ENCODE measurements at places on chromosomes 4 and X.

DNA sequence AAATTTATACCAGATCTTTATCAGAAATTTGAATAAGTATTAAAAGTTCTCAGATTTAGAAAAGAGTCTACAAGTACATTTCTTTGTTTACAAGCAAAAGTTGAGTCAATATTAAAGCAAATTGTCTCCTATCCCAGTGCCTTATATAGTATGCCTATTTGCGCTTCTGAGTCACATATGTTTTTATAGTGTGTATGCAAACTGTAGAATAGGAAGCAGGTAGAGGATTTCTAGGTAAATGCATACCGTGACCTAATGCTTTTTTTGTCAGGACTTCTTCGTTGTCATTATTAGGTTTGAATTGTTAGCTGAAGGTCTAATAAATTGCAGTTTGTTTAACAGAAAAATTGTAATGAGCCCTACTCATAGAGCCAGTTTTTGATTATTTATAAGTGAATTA, 22.2 kb downstream of the CEP44 start:
- DNase-seq, result no peak
- no peak overlapping the region for H3K4me3 ChIP-seq
- H3K27ac ChIP-seq, result no peak overlapping the region
- H3K27me3 ChIP-seq, result no peaks in the 10 kb centered on the region
- peaks cover 21% of the 10 kb centered on the region for H3K36me3 ChIP-seq

DNA sequence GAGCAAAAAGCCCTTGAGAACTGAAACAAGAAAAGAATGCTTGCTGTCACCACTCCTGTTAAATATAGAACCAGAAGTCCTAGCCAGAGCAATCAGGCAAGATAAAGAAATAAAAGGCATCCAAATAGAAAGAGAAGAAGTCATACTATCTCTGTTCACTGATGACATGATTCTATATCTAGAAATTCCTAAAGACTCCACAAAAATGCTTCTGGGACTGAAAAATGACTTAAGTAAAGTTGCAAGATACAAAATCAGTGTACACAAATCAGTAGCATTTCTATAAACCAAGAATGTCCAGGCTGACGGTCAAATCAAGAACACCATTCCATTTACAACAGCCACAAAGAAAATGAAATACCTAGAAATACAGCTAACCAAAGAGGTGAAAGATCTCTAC, 552.7 kb upstream of the SLIT2 start:
- no peaks in the 10 kb centered on the region for H3K4me1 ChIP-seq
- no peaks in the 10 kb centered on the region for H3K36me3 ChIP-seq
- H3K27me3 ChIP-seq, result no peaks in the 10 kb centered on the region
- H3K27ac ChIP-seq, result no peak overlapping the region
- DNase-seq, result no peak
- H3K4me3 ChIP-seq, result no peak overlapping the region

GRCh38 chrX:9144701-9145241, 110.8 kb upstream of the FAM9B start:
- H3K27ac ChIP-seq, result no peak overlapping the region
- no peaks in the 10 kb centered on the region for H3K4me1 ChIP-seq
- H3K27me3 ChIP-seq, result no peaks in the 10 kb centered on the region
- H3K4me3 ChIP-seq, result no peak overlapping the region

- H3K27me3 ChIP-seq, result no peaks in the 10 kb centered on the region
- H3K27ac ChIP-seq, result no peak overlapping the region
- no peak overlapping the region for H3K4me3 ChIP-seq
- no peaks in the 10 kb centered on the region for H3K36me3 ChIP-seq
These were observed 1472.0 kb downstream of the FAM133A start for GRCh38 chrX:95145848-95146490.

GRCh38 chrX:103913356-103914020, 48.9 kb upstream of the TMSB15B start:
- H3K36me3 ChIP-seq, result no peaks in the 10 kb centered on the region
- no peaks in the 10 kb centered on the region for H3K27me3 ChIP-seq
- H3K4me1 ChIP-seq, result peaks cover 3% of the 10 kb centered on the region
- DNase-seq, result no peak

- no peak for DNase-seq
- H3K36me3 ChIP-seq, result no peaks in the 10 kb centered on the region
- H3K27ac ChIP-seq, result no peak overlapping the region
- no peaks in the 10 kb centered on the region for H3K27me3 ChIP-seq
- no peaks in the 10 kb centered on the region for H3K4me1 ChIP-seq
These were observed 67.0 kb upstream of the ANXA3 start for GRCh38 chr4:78484574-78484973.

GRCh38 chr4:148029781-148030180, 297.9 kb downstream of the ARHGAP10 start:
- H3K27me3 ChIP-seq, result no peaks in the 10 kb centered on the region
- no peak overlapping the region for H3K4me3 ChIP-seq
- DNase-seq, result no peak
- H3K27ac ChIP-seq, result no peak overlapping the region
- no peaks in the 10 kb centered on the region for H3K36me3 ChIP-seq

GRCh38 chrX:50691820-50692219, 122.2 kb downstream of the SHROOM4 start:
- H3K36me3 ChIP-seq, result no peaks in the 10 kb centered on the region
- H3K27me3 ChIP-seq, result no peaks in the 10 kb centered on the region
- no peak for DNase-seq
- H3K27ac ChIP-seq, result no peak overlapping the region
- H3K4me1 ChIP-seq, result no peaks in the 10 kb centered on the region
- H3K4me3 ChIP-seq, result no peak overlapping the region

- H3K36me3 ChIP-seq, result no peaks in the 10 kb centered on the region
- no peak overlapping the region for H3K27ac ChIP-seq
- H3K27me3 ChIP-seq, result no peaks in the 10 kb centered on the region
- no peak overlapping the region for H3K4me3 ChIP-seq
- no peaks in the 10 kb centered on the region for H3K4me1 ChIP-seq
These were observed 102.5 kb downstream of the SH3RF1 start for GRCh38 chr4:169167957-169168858.

DNA sequence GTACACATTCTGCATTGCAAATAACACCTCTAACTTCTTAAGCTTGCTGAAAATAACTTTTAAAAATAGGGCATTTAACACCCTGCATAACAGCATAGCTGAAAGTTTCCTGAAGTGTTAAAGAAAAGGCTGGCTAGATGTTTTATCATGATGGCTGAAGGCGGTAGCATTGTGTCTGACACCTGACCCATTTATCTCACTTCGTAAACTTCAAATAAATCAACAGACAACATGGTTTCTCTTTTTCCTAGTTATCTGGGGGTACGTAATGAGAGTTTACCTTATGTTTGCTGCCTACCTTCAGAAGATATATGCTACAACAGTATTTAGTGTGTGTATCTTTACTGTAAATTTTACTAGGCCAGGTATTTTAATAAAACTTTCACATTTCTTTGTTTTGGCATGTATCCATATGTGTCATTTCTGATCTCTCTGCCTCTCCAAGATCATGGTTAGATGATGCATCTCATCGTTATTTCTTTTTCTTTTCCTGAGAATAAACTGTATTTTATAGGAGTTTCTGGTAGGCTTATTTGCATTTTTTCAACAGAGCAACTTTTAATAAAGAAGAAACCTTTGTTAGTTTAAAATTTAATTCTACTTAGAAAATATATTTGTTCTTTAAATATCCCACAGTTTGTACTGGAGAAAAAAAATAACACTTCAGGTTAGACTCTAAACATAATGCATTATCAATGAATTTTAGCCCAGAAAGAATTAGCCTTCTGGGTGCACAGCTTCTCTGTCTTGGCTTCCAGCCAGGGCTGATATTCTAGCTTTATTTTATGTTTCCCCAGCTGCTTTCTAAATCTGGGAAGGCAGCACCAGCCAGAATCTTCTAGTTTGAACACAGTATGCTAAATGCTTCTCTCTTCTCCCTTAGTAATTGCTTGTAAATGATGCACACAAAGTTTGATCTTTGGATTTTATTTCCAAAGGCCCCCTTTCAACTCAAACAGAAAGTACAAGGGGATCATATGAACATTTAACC, 2.9 kb downstream of the NDST4 start:
- H3K36me3 ChIP-seq, result no peaks in the 10 kb centered on the region
- no peak overlapping the region for H3K27ac ChIP-seq

DNA sequence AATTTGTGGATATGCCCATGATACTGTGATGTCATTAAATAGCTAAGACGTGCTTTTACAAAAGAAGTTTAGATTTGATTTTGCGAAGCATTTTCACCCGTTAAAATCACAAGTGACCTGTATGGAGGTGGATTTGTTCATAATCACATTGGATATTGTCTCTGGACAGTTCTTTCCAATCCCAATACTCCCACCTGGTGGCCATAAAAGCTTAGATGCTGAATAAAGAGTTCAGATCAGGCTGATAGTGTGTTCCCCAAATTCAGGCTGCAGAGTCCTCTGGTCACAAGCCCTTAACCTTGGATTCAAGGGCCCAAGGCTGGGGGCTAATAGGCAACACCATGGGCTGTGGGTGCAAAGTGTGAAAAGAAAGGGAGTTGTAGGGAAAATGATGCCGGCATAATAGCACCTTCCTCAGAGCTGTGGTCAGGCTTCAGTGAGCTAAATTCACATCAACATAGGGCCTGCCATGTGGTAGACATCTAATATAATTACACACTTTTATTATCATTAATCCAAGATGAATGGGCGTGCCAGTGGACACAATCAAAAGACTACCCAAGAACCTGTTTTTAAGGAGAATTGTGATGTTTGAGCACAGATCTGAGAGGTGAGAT, 28.1 kb downstream of the SMIM43 start:
- no peaks in the 10 kb centered on the region for H3K4me1 ChIP-seq
- no peaks in the 10 kb centered on the region for H3K36me3 ChIP-seq
- no peak overlapping the region for H3K4me3 ChIP-seq
- no peaks in the 10 kb centered on the region for H3K27me3 ChIP-seq

GRCh38 chrX:1860936-1861594, 246.2 kb downstream of the ASMT start:
- H3K4me1 ChIP-seq, result no peaks in the 10 kb centered on the region
- H3K27ac ChIP-seq, result no peak overlapping the region
- no peaks in the 10 kb centered on the region for H3K27me3 ChIP-seq
- DNase-seq, result no peak

DNA sequence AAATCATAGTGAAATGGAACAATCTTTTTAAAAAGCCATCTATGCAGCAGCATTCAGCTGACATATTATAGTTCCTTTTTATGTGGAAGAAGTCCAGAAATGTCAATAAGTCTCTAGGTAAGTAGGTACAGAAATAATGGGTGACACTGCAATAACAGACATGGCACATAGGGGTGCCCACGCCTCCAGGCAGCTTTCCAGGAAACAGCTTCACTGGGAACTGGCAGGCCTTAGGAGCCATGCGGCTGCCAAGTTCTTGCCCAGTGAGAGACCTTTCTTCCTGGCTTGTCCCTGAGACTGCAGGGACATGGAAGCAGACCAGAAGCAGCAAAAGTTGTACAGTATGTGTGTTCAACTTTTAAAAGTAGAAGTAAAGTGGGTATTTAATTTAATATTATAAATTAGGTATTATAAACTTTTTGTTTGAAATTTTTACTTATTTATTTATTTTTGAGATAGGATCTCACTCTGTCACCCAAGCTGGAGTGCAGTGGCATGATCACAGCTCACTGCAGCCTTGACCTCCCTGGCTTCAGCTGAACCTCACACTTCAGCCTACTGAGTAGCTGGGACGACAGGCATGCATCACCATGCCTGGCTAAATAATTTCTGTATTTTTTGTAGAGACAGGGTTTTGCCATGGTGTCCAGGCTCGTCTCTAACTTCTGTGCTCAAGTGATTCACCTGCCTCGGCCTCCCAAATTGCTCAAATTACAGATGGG, 12.1 kb upstream of the ETNPPL start:
- no peaks in the 10 kb centered on the region for H3K36me3 ChIP-seq
- H3K27ac ChIP-seq, result no peak overlapping the region
- no peaks in the 10 kb centered on the region for H3K27me3 ChIP-seq
- DNase-seq, result no peak
- H3K4me1 ChIP-seq, result no peaks in the 10 kb centered on the region
- H3K4me3 ChIP-seq, result no peak overlapping the region

- H3K4me3 ChIP-seq, result no peak overlapping the region
- H3K36me3 ChIP-seq, result no peaks in the 10 kb centered on the region
- no peaks in the 10 kb centered on the region for H3K27me3 ChIP-seq
- no peak for DNase-seq
- no peak overlapping the region for H3K27ac ChIP-seq
- H3K4me1 ChIP-seq, result no peaks in the 10 kb centered on the region
These were observed 159.5 kb upstream of the USP38 start for GRCh38 chr4:143025081-143025704.

DNA sequence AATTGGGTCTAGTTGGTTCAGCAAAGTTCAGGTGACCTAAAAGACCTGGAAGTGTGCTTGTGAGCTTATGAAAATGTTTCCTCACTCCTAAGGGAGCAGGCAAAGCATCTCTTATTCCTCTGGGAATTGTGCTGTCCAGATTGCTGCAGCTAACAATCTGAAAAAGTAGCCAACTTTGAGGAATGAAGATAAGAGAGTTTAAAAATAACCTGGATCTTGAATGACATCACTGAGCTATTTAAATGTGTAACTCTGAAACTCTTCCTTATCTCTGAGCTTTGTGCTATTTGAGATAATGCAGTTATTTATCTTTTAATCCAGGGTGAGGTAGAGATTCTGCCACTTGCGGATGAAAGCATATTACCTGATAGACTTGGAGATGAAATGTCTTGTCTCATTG, 384.8 kb downstream of the PPP4R3C start:
- no peak overlapping the region for H3K4me3 ChIP-seq
- no peaks in the 10 kb centered on the region for H3K27me3 ChIP-seq
- H3K36me3 ChIP-seq, result no peaks in the 10 kb centered on the region
- H3K27ac ChIP-seq, result no peak overlapping the region
